ENCODE measurements at places on chromosomes 5 and 9.

DNA sequence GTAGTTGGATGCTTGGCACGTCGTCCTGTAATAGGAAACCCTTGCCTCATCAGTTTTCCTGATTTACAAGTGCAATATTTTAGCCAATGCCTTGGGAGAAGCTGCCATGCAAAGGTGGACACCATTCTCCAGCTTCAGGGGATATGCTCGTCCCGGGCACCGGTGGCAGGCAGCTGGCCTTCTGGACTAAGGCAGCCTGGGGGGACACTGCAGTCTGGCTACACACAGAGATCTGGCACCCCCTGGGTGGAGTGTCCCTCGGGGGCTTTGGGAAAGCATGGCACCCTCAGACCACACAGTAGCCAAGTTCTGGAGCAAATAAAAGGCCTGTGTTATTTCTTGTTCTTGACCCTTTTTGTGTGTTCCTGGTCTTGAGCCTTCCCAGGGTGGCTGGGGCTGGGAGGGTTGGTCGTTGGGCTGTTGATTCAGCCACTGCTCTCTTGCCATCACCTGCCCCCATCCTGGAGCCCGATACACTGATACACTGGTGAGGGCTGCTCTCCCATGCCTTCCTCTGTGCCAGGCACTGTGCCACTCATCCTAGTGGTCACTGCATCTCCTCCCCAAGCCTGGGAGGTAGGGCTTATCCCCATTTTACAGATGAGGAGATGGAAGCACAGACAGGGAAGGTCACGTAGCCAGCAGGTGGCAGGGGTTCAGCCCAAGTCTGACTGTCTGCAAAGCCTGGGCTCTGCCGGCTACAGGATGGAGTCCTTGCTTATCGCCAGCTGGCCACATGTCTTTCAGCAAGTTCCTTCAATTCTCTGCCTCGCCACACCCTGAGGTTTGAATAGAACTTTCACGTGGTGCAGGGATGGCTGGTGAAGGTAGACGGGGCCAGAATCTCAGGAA is 134.1 kb downstream of the RGS3 start:
- DNase-seq, result no peak

DNA sequence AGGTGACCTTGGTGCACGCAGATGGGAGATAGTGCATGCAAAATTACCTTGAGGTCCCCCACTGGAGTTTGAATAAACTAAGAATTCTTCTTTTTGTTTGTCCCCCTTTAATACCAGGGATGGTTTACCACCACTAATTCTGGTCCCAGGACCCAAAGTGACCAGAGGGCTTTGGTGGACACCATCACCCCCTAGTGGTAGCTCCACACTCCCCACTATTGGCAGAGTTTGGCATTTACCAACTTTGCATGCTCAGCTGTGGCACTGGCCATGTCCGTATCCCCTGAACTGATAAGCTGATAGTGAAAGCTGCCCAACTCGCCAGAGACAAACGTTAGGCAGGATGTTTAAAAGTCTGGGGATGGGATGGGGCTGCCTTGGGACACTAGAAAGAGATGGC is 3.3 kb downstream of the ASTN2 start:
- peak; percentile 79 for DNase-seq

GRCh38 chr9:112258106-112258505 is 75.3 kb downstream of the PTBP3 start:
- DNase-seq, result no peak

DNA sequence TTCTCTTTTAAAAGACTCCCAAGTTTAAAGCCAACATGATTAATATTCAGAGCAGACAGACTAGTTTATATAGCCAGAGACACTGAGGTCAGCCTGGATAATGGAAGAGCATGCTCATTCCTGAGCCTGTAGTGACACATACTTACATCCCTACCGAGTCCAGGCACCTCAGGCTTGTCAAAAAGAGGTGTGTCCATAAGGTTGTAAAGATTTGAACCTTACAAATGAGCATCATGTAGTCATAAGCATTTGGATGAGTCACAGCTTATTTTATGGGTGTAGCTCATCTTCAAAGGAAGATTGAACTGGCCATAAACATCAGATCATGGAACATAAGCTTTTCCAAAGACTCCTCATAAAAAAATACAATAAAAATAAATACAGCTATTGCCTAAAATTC is 333.5 kb downstream of the EFNA5 start:
- DNase-seq, result no peak

- DNase-seq, result no peak
Observed at GRCh38 chr5:112653638-112654205, 84.0 kb upstream of the APC start.

DNA sequence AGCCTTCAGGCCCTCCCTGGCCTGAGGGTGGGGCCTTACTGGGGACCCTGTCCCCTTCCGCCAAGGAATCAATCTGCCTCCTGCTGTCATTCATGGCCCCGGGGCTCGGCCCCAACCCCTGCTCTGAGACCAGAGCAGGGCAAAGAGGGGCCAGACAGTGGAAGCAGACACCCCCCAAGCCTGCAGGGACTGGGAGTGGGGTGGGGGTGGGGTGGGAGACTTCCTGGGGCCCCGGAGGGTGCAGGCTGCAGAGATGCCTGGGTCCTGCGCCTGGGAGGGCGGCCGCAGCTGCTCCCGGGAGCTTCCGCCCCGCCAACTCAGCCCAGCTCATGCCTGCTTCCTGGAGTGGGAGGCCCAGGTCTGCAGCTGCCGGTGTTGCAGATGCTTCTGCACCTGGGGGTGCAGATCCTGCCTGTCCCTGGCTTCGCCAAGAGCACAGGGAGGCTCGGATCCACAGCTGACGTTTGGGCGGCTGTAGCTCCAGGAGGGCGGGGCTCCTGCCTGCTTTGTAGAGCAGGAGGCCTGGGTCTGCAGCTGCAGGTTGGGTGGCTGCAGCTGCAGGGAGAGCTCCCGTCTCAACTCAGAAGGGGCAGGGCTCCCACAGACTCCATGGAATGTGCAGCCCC is 6.2 kb downstream of the KIF4B start:
- no peak for DNase-seq

DNA sequence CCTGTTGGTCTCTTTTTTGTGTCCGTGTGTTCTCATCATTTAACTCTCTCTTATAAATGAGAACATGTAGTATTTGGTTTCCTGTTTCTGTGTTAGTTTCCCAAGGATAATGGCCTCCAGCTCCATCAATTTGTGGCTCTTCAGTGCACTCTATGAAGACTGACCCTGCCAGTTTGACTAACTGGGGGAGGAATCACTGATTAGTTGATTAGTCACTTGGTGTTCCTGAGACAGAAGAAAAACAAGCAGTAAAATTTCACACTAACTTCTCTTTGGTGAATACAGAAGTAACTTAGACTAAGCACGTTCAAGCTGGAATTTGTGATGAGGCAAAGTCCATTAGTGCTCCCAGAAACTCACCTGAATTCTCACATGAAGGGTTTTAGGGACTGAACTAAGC is 495.8 kb upstream of the RORB start:
- no peak for DNase-seq

- no peak for DNase-seq
Observed at GRCh38 chr5:61423487-61424145, 91.6 kb downstream of the ZSWIM6 start.

DNA sequence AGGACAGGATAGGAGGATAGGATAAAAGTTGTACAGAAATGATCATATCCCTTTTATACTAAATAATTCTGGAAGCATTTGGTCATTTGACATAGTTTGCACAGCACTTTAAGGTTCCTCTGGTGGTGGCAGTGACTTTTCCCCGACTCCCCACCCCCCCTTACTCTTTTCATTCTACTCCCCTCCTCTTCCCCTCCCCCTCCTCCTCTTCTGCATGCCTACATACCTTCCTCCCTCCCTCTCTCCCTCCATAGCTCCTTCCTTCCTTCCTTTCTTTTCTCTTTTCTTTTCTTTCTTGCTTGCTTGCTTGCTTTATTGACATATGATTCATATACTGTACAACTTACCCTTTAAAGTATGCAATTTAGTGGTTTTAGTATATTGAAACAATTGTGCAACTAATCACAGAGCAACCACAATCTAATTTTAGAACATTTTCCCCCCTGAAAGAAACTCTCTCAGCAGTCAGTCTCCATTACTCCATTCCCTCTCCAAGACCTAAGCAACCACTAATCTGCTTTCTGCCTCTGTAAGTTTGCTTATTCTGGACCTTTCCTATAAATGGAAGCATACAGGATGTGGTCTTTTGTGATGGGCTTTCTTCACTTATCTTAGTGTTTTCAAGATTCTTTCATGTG is 159.0 kb downstream of the HACD4 start:
- no peak for DNase-seq

DNA sequence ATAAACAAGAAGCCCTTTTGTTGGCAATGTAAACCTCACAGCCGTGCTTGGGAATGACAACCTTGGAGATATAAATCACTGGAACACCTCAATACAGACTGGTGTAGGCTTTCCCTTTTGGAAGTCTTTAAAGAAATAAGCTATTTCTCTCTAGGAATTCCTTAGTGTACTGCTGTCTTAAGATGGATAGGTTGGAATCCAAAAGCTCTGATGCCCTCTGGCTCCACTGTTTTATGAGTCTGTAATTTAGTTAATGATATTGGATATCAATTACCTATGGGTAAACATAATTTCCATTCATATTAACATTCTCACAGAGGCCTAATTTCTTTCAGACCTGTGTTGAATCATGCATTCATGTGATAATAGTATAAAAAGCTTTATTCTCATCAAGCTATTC is 435.9 kb upstream of the MPDZ start:
- no peak for DNase-seq

- no peak for DNase-seq
Observed at GRCh38 chr5:93924628-93925027, 183.2 kb upstream of the POU5F2 start.

DNA sequence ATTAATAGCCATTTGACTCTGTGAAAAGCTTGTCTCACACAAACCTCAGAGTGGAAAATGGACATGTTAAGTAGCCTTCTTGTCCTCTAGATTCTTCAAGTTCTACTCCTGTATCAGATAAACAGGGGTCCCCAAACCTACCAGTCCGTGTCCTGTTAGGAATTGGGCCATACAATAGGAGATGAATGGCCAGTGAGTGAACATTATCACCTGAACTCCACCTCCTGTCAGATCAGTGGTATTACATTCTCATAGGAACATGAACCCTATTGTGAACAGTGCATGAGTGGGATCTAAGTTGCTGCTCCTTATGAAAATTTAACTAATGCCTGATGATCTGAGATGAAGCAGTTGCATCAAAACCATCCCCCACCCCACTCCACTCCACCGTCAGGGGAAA is 136.3 kb downstream of the TMEM232 start:
- no peak for DNase-seq

- no peak for DNase-seq
Observed at GRCh38 chr5:157280927-157281326, 15.0 kb downstream of the CYFIP2 start.

GRCh38 chr9:31908158-31908890 is 476.1 kb upstream of the ACO1 start:
- no peak for DNase-seq

DNA sequence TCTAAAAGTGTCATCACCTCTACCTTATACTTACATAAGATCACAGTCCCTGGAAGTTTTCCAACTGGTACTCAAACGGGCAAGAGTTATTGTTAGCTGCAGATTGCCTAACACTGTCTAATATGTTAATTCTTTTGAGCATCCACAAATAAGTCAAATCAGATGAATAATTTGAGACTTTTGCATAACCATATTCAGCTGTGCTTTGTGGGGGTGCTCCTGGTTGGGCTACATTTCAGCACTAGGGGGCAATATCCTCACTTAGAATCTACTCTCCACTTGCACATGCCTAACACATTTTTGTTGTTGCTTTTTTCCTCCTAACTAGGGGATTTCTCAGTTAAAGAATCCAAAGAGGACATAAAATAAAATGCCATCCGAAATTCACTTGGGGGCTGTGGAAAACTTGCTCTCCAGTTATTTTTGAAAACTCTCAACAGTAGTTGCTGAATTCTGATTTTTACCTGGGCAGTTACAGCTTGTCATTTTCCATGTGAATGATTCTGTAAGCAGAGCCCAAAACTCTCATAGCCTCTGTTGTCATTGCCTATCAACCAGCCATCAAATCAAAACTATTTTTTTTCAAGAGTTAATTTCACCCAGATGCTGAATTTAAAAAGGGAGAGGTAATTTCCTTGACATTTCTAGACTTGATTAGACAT is 71.5 kb downstream of the TRIM36 start:
- no peak for DNase-seq

GRCh38 chr5:95454536-95454935 is 63.4 kb downstream of the FAM81B start:
- DNase-seq, result no peak

GRCh38 chr5:1503241-1504068 is 20.3 kb downstream of the LPCAT1 start:
- DNase-seq, result no peak

DNA sequence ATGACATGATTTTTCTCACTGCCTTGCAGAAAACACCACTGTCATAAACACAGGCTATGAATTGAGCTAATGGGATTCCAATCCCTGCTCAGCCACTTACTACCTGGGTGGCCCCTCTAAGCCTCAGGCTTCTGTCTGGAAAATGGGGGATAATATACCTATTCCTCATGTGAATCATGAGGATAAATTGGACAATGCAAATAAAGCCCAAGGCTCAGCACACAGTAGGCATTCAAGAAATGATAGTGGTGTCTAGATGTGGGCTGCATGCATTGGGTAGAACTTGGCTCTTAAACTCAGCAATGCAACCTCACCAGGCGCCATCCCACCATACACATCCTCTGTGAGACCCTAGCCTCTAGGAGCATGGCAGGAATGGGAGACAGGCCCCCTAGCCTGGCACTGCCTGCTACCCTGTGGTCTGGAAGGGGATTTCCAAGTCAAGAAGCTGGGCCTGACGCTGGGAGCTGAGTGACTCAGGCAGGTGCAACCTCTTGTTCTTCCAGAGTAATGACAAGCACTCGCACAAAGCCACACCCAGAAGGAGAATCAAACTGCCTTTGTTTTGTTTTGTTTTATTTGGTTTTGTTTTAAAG is 2.3 kb upstream of the TNIP1 start:
- no peak for DNase-seq

DNA sequence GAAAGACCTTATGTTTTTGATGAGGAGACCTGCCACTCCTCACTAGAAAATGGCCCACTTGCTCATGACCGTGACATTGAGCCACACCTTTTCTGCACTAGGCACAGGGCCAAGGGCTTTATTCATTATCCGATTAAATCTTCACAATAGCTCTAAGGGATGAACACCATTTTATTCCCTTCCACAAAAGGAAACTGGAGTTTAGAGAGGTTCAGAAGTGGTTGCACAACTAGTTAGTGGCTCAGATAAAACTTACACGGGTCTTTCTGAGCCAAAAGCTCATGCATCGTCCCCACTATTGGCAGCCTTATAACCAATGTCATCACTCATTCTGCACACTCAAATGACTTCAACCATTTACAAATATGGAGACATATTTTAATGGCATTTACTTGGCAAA is 39.4 kb downstream of the SUSD1 start:
- DNase-seq, result no peak

GRCh38 chr5:139671096-139671841 is 23.1 kb downstream of the CXXC5 start:
- DNase-seq, result no peak

- DNase-seq, result no peak
Observed at GRCh38 chr9:92265154-92265553, 28.3 kb downstream of the IARS1 start.
